ENCODE measurements at places on chromosomes 7 and 10.

DNA sequence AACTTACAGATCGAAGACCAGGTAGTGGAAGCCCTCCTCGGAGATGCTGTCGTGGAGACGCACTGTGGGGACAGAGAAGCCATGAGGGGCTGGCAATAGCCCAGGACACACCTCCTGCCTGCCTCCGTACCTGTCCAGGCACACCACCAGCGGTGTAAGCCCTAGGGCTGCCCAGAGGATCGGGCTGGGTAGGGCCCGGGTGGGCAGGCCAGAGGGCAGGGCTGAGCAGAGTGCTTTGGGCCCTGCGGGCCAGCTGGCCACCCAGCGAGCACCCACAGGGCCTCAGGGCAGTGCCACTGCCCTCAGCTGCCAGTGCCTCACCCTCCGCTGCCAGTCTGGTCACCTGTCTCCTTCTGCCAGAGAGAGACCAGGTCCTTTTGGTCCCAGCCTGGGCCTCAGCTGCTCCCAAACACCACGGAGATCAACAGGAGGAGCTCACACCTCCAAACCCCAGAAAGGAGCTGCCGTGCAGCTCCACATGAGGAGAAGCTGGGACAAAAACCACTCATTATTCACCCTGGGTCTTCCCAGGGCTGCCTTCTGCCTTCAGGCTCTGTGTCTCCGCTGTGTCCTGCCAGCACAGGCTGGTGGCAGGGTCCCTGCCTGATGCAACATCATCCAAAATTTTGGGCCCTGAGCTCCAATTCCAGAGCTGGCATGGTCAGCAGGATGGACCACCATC is 58.2 kb downstream of the YKT6 start:
- no peak for DNase-seq

DNA sequence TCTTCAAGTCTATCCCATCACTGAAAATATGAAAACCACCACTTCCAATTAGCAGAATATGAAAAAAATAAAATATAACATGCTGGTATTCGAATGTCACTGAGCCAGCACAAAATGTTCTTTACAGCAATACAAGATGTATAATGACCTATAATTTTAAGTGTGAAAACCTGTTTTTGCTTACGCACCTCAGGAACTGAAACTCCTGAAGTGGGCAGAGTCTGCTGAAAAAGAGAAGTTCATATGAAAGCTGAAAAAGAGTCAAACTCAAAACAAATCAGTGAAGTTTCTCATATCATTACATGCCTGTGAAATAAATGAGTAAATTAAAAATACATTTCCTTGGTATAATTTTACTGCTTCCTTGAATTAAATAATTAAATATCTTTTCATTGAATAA is 272.5 kb downstream of the DGKB start:
- DNase-seq: no peak

DNA sequence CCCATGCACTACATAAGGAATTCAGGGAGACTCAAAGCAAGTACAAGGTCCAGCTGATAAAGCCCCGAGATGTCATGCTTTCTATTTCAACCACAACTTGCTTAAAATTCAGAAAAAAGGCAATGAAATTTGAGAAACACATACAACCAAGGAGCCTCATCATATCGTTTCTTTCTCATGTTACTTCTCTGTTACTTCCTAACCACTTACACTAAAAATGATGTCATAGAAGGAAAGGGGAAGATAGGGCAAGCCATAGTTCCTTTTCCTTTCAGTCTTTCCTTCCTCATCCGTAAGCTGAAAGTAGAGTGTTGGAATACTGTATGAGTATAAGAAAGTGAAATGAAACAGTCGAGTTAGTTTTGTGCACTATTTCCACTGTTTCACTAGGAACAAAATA is 27.9 kb upstream of the CDK14 start:
- DNase-seq: no peak

DNA sequence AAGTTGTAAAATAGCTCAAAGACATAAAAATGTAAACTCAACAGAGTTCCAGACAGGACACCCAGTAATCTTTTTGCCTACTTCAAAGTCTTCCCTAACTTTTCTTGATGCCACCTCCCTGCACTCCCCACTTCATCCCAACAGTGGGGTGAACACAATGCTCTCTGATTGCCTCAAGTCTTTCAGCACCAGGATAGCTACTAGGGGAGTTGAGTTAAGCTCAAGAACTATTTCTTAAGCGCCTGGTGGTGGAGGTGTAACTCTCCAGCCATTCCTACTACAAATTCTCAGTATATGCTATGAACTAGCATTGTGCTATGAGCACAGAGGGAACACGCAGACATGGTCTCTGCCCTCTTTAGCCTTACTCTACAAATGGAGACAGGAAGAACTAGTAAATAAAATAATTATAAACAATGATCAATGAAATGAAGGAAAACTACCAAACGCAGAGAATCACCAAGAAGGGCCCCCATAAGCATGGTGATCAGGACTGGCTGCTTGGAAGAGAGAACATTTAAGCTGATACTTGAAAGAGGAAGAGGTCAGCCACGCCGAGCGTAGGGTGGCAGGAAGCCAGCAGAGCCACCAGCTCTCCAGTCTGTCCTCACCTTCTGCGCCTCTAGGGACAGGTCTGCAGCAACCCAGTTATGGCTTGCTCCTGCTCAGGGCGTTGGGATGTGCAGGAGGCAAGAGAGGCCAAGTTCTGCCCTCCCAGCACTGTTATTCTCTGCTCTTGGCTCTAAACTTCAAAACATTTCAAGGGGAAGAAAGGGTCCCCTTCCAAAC is 16.7 kb upstream of the FRA10AC1 start:
- no peak for DNase-seq

GRCh38 chr10:95518455-95519452 is 42.4 kb downstream of the SORBS1 start:
- no peak for DNase-seq

GRCh38 chr7:100208911-100209408 is 10.8 kb upstream of the PVRIG start:
- DNase-seq: peak; percentile 29

GRCh38 chr7:30896783-30897637 is 14.6 kb upstream of the AQP1 start:
- no peak for DNase-seq

GRCh38 chr7:101865031-101865430 is 47.6 kb downstream of the CUX1 start:
- DNase-seq: no peak

Measured in activated naive CD4-positive, alpha-beta T cell treated with anti-CD3 and anti-CD28 coated beads, Interleukin-2, amount 50 U/mL, for 16 hours (primary cell).